ENCODE measurements at places on chromosomes 5 and 9.

DNA sequence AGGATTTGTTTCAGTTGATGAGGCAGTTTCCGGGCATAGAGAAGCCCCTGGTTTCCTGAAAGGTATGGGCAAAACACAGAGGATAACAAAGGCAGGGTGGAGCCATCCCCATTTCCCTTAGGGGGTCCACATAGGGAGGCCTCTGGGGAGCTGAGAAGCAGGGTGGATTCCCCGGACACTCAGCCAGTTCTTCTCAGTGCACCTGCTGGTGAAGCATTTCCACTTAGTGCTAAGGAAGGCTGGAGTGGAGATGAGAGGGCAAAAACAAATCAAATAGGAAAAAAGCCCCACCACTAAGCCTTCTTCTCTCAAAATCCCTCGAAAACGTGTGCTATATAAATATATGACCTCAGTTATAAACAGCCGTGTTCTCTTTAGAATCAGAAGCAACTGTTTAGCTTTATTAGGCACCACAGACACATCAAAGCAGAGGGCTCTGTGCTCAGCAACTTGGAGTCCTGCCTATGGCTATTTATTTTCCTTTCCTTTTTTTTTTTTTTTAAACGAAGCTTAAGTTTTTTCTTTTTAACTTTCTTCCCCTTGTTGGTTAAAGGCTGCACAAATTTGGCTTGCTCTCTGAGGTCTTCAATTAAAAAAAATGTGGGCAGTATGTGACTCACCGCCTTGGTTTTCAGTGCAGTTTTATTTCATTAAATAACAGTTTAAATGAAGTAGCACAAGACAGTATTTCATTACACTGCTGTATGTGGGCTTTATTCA, 67.7 kb downstream of the PRDM6 start:
- no peak for DNase-seq

GRCh38 chr5:149680810-149681221, 49.3 kb upstream of the PPARGC1B start:
- peak; percentile 98 for DNase-seq

GRCh38 chr5:98524773-98525172, 248.7 kb upstream of the RGMB start:
- no peak for DNase-seq

- no peak for DNase-seq
Measured at GRCh38 chr5:94815313-94816039, 197.0 kb downstream of the SLF1 start.

DNA sequence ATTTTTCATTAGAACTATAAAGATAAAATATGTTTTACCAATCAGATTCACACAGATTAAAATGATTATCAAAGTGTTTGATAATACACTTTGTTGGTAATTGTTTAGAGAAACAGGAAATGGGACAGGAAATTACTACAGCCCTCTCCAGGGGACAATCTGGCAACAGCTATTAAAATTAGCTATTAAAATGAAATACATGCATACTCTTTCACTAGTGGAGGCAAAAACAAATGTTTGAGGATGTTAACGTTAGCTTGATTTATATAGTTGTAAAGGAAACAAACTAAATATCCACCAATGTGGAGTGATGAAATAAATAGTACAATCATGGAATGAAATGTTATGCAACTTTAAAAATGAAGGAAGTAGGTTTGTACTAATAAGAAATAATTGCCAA, 53.7 kb downstream of the TARS1 start:
- DNase-seq = peak; percentile 16

- DNase-seq = no peak
Measured at GRCh38 chr9:19397845-19398244, 11.0 kb upstream of the ACER2 start.

GRCh38 chr5:141632650-141633049, 4.0 kb downstream of the HDAC3 start:
- no peak for DNase-seq

DNA sequence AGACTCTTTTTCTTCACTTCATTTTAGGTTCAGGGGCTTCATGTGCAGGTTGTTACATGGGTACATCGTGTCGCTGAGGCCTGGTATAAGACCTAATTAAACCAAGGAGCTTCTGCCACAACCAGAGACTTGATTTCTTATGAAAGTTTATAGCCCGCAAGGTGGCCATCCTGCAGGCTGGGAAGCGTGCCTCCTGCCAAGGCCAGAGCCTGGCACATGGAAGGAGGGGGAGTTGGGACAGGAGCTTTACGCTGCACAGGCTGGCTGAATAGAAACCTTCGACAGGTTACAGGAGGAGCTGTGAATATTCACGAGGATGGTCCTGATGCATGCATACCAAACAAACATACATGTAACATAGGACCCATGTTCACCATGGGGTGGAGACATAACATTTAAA, 50.1 kb upstream of the SIMC1 start:
- no peak for DNase-seq

- no peak for DNase-seq
Measured at GRCh38 chr5:94431696-94432095, 186.7 kb downstream of the KIAA0825 start.

DNA sequence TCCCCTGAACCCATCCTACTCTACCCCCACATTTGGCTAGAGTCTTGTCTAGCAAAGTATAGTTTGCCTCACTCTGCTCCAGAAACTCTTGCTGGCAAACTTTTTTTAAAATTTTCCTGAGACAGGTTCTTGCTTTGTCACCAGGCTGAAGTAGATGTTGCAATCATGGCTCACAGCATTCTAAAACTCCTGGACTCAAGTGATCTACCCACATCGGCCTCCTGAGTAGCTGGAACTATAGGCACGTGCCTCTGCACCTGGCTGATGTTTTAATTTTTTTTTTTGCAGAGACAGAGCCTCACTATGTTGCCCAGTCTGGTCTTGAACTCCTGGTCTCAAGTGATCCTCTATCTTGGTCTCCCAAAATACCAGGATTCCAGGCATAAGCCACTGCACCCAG, 175.8 kb upstream of the FBXL17 start:
- no peak for DNase-seq

Data from inflammatory macrophage (primary cell).